ENCODE measurements at places on chromosomes 6 and 20. TPM values are rescaled to one million over a fixed set of nuclear protein-coding genes. Genes with fewer than 3 reads are reported as not detected.

DNA sequence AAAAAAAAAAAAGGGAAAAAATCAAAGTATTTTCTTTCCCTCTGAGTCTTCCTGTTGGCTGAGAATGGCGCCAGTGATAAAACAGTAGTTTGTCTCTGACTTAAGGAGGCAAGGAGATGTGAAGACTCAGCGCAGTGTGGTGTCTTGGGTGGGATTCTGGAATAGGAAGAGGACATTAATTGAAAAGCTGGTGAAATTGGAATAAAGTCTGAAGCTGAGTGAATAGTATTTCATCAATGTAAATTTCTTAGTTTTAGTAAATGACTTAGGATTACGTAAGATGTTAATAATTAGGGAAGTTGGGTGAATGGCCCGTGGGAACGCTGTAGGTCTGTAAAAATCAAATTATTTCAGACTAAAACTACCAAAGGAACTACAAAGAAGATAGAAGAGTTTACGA is 122.8 kb upstream of the ZNF217 start:
- H3K4me3 ChIP-seq, result no peak overlapping the region
- H3K36me3 ChIP-seq, result no peaks in the 10 kb centered on the region
- H3K27me3 ChIP-seq, result no peaks in the 10 kb centered on the region
- H3K27ac ChIP-seq, result no peak overlapping the region
- no peaks in the 10 kb centered on the region for H3K4me1 ChIP-seq
- DNase-seq, result no peak

GRCh38 chr20:50333812-50334211 is 143.2 kb downstream of the CEBPB start:
- no peaks in the 10 kb centered on the region for H3K36me3 ChIP-seq
- DNase-seq, result no peak
- no peak overlapping the region for H3K4me3 ChIP-seq

DNA sequence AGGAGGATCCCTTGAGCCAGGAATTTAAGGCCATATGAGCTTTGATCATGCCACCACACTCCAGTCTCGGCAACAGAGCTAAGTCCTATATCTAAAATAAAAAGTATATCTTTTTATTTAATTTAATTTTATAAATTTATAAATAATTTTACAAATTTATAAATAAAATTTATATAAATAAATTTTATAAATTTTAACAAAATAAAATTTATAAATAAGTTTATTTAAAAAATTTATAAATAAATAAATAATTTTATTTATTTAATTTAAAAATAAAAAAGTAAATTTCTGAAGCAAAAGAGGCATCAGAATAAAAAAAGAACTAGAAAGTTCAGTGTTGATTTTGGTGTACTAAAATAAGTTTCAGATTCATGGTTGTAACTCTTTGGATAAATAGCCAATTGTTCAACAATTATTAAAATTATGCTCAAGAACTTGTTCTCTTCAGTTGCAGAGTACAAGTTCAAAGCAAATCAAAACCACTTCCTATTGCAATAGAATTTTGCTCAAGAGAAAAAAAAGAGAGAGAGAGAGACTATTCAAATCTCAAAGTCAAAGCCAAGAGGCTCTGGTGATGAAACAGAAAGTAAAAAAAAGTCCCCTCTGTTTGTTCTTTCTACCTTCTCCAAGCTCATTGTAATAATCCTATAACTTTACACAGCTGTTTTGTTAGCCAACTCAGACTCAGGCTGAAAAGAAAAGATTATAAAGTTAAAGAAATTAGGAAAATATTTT is 547.5 kb upstream of the ADGRB3 start:
- H3K4me3 ChIP-seq, result no peak overlapping the region
- DNase-seq, result no peak
- no peaks in the 10 kb centered on the region for H3K4me1 ChIP-seq
- no peak overlapping the region for H3K27ac ChIP-seq
- no peaks in the 10 kb centered on the region for H3K27me3 ChIP-seq

Gene TMEM74B
- 0.83 TPM for total RNA-seq

DNA sequence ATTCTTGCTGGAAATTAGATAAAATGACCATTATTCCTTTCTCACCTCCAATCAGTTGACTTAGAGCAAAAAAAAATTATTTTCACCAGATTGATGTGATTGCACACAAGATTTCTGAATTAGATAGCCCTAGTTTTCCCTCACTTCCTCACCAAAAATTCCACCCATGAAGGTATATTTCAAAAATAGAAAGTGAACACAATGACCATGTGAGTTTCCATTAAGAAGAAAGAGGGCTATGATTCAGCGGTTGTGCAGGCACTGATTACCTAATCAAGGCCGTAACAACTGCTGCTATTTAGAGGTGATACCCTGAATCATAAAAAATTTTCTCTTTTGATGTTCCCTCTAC is 19.5 kb upstream of the RALGAPA2 start:
- no peaks in the 10 kb centered on the region for H3K4me1 ChIP-seq
- no peaks in the 10 kb centered on the region for H3K36me3 ChIP-seq
- H3K27me3 ChIP-seq, result no peaks in the 10 kb centered on the region

GRCh38 chr6:3428700-3429099 is 28.1 kb downstream of the SLC22A23 start:
- H3K4me3 ChIP-seq, result no peak overlapping the region
- no peak overlapping the region for H3K27ac ChIP-seq
- no peaks in the 10 kb centered on the region for H3K36me3 ChIP-seq
- no peak for DNase-seq
- no peaks in the 10 kb centered on the region for H3K4me1 ChIP-seq
- H3K27me3 ChIP-seq, result no peaks in the 10 kb centered on the region

DNA sequence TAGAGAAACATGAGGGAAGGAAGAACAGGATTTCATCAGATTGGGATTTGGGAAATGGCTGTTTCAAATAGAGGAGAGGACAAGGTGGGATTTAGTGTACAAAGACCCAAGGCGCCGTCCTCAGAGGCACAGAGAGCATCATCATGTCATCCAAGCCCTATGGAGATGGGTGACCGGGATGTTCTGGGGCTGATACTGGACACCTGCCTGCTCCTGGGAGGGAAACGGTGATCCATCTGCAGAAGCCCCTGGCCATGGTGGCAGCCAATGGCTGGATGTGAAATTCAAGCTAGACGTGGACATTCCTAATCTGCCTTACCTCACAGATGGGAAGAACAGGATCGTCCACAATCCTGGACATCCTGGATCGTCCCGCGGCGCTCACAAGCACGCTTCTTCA is 12.7 kb downstream of the NKX2-2 start:
- peaks cover 12% of the 10 kb centered on the region for H3K4me1 ChIP-seq
- no peak overlapping the region for H3K27ac ChIP-seq
- H3K27me3 ChIP-seq, result peaks cover 4% of the 10 kb centered on the region
- H3K4me3 ChIP-seq, result no peak overlapping the region
- H3K36me3 ChIP-seq, result no peaks in the 10 kb centered on the region
- DNase-seq, result peak; percentile 32

Gene RAB22A
- total RNA-seq, result 7.5 TPM

Gene CRIP3
- total RNA-seq, result not detected

DNA sequence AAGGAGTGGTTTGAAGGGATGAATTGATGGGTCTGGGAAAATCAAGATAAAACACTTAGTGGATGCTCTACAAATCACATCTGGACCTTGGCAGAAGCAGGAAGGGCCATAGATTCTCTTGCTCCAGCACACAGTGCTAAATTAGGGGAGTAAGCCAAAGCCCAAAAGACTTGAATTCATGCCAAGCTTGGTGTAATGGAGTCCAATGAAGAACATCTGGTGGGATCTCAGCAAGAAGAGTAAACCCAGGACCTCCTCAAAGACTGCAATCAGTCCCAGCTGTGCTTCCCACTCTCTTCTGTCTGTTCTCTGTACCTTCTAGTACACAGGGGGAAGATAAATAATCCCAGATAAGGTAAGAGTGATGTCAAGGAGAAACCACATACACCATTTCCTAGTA is 683.4 kb downstream of the RNF144B start:
- H3K4me1 ChIP-seq, result no peaks in the 10 kb centered on the region
- H3K27me3 ChIP-seq, result no peaks in the 10 kb centered on the region
- DNase-seq, result no peak
- no peaks in the 10 kb centered on the region for H3K36me3 ChIP-seq
- H3K4me3 ChIP-seq, result no peak overlapping the region
- no peak overlapping the region for H3K27ac ChIP-seq

- H3K27me3 ChIP-seq, result no peaks in the 10 kb centered on the region
- no peak overlapping the region for H3K27ac ChIP-seq
- H3K4me1 ChIP-seq, result peaks cover 12% of the 10 kb centered on the region
- no peaks in the 10 kb centered on the region for H3K36me3 ChIP-seq
These were observed 185.0 kb upstream of the PDE10A start for GRCh38 chr6:165848086-165848426.

Gene CD93
- 51.6 TPM for total RNA-seq

DNA sequence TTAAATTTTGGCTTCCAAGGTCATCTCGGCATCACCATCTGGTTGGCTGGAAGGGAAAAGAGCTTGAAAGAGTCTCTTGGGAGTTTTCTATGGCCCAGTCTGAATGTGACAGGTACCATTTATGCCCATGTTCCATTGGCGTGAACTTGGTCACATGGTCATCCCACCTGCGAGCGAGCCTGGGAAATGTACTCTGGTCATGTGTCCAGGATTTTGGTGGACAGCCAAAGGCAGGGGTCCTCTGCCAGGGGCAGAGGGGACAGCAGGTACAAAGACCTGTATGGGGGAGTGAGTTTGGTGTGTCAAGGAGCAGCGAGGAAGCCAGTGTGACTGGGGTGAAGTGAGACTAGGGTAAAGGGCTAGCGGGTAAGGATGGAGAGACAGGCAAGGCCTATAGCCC is 112.6 kb downstream of the CDC5L start:
- no peak overlapping the region for H3K4me3 ChIP-seq
- H3K27me3 ChIP-seq, result no peaks in the 10 kb centered on the region
- H3K4me1 ChIP-seq, result no peaks in the 10 kb centered on the region
- no peaks in the 10 kb centered on the region for H3K36me3 ChIP-seq

DNA sequence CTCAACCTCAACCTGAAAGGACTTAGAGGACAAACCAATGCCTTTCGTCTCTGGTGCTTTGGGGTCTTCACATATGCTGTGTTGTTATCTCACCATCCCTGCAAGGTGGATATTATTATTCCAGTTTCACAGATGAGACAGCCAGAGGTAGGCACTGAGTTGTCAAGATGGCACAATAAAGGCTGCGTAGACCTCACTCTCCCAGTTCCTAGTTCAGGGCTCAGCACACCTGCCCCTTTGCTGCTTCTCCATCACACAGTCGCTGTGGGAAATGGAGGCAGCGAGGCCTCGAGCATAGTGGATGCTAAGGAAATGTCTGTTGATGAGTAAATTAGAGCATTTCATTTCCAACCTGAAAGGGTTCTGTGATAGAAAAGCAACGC is 22.0 kb downstream of the FOXP4 start:
- no peaks in the 10 kb centered on the region for H3K27me3 ChIP-seq
- peaks cover 15% of the 10 kb centered on the region for H3K36me3 ChIP-seq
- no peaks in the 10 kb centered on the region for H3K4me1 ChIP-seq
- H3K27ac ChIP-seq, result peak overlapping the region; percentile 61

- H3K4me1 ChIP-seq, result no peaks in the 10 kb centered on the region
- no peak overlapping the region for H3K27ac ChIP-seq
- no peaks in the 10 kb centered on the region for H3K36me3 ChIP-seq
- no peak for DNase-seq
These were observed 1.6 kb downstream of the FBXO5 start for GRCh38 chr6:152981219-152981618.

DNA sequence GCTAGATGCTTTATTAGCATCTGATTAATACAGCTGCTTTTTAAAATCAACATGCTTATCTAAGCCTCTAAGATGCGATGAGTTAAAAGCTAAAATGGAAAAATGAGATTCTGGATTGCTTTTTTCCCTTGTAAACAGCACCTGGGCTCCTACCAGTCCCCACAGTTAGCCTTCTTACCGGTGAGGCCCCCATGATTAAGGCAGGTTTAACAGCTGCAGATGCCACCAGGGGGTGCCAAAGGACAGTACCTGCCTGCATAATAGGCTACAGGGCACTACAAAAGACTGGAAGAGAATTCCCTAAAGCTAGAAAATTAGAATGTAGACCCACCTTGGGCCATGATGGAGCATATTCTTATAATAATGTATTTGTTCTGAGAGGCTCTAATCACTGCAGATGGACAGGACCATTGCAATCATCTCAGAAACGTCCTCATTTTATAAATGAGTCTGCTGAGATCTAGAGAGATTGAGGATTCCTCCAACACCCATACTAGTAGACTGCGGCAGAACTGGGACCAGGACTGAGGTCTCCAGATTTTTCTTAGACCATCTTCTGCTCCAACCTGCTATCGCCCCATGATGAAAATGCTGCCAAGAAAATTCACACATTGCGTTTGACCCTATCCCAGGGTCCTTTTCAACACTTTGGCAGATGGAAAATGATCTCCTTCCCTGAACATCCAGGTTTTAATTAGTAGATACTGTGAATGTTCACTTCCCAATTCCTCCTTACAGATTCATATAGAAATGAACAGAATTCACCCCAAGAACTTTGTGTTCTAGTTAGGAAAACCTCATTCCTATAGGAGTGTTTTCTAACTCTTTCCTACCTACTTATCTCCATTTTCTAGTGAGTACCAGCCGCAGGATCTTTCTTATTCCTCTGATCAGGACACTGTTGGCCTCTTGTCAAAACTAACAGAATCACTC is 148.8 kb downstream of the RPS12 start:
- H3K36me3 ChIP-seq, result no peaks in the 10 kb centered on the region
- H3K27ac ChIP-seq, result no peak overlapping the region
- H3K4me1 ChIP-seq, result peaks cover 11% of the 10 kb centered on the region
- peak; percentile 65 for DNase-seq

Gene BFSP1
- total RNA-seq, result 1.3 TPM

Gene KCNK17
- 1.3 TPM for total RNA-seq

DNA sequence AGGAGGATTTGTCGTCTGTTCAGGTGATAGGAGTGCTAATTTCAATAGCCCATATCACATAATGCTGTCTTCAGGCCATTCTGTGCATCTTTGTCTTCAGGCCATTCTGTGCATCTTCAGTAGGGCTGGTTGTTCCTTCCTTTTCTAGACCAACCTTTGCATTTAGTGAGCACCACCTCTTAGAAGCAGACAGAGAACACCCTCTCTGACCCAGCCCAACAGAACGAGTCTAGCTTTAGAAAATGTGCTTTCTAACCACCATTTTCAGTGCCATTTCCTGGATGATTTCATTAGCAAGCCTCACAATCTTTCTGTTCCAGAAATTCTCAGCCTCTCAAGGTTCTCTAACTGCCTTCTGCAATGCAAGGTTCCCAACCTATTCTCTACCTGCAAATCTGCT is 215.3 kb upstream of the KCNQ5 start:
- no peak for DNase-seq
- no peak overlapping the region for H3K27ac ChIP-seq
- no peaks in the 10 kb centered on the region for H3K4me1 ChIP-seq

Gene BPIFB4
- not detected for total RNA-seq
